Activated CD4-positive, alpha-beta T cell treated with anti-CD3 and anti-CD28 coated beads, Interleukin-10, Interleukin-2, amounts not matched to agents 100 ng/mL and 50 ng/mL, durations not matched to agents 16 hours and 8 hours (primary cell): ENCODE measurements at places on chromosomes 1 and 21.

- DNase-seq = no peak
These were observed 39.6 kb upstream of the GPR153 start for GRCh38 chr1:6300342-6301048.

DNA sequence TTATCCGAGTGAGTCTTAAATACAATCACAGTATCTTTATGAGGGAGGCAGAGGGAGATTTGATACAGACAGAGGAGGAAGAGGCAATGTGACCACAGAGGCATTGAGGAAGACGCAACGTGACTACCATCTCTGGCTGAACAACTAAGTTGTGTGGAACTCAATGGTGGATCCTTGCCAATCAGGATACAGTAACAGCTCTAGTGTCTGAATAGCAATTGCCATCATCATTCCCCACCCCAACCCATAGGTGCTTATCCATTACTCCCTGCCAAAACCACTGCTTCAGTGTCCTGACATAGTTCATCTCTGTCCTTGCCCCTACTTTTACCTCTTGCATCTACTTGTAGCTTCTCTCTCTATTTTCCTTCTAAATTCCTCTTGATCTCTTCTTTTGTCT lies 20.5 kb upstream of the RHBDL2 start:
- no peak for DNase-seq

- DNase-seq = peak; percentile 27
These were observed 128.2 kb downstream of the ATG4C start for GRCh38 chr1:62912028-62912638.

- DNase-seq = peak; percentile 38
These were observed 40.1 kb upstream of the PLEKHO1 start for GRCh38 chr1:150109586-150109985.

DNA sequence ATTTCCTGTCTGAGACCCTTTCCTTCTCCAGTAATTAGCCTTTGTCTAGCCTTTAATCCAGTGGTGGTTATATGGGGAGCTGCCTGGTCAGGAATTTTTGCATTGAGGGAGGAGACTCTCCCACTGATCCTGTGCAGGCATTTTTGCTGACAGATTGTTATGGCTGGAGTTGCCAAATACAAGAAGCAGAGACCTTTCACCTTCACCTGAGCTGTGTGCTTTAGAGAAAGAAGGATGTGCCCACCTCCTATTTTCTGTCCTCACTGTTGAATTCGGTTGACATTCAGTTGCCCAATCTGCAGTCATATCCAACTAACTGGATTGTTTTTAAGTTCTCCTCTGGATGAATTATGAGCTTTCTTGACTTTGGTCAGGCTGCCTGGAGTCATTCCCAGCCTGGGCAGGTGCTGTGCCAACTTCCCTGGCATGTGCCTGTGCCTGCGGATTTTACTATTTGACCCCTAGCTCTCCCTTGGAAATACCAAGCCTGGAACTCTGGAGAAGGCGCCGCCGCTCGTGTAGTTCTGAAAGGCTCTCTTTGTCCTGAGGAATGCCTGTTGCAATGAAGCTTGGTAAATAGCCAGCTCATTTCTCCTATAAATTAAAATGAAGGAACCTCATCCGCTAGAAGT lies 143.9 kb downstream of the NOS1AP start:
- DNase-seq = no peak

DNA sequence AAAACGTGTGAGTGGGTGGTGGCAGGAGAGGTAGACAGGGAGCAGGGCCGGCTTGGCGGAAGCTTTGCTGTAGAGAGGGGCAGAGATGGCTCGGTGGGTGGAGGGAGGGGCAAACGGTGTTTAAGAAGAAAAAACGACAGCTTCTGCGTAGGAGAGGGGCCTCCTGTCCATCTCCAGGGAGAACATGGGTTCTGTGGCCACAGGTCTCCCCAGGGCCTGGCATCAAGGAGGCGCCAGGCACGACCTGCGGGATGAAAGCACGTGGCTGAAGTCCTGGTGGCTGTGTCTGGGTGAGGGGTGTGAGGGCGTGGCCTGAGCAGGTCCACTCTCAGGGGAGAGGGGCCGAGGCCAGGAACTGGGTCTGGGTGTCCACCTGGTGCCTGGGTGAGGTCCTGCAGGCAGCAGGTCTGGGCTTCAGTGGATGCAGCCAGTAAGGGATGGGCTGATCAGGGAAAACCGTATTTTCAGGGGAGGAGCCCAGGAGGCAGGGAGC lies 940 bp upstream of the PRKCZ start:
- DNase-seq = no peak

DNA sequence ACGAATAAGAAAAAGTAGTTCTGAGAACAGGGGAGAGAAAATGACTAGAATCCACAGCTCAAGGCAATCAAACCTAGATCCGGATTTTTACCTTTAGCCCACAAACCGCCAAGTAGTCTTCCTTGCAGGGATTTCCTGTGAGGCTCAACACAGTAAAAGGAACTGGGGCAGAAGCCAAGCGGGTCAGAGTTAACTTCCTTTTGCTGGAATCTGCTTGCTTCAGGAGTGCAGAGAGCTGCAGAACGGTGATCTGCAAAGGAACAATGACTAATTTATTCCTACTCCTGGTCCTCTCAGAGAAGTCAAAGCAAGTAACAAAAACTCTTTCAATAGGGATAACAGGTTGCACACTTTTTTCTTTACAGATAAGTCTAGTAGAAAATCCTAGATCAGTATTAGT lies 53.4 kb downstream of the UBR4 start:
- DNase-seq = no peak

- peak; percentile 29 for DNase-seq
These were observed 72.9 kb downstream of the IVNS1ABP start for GRCh38 chr1:185244015-185244747.

- no peak for DNase-seq
These were observed 52.0 kb upstream of the EFHD2 start for GRCh38 chr1:15357612-15358207.

DNA sequence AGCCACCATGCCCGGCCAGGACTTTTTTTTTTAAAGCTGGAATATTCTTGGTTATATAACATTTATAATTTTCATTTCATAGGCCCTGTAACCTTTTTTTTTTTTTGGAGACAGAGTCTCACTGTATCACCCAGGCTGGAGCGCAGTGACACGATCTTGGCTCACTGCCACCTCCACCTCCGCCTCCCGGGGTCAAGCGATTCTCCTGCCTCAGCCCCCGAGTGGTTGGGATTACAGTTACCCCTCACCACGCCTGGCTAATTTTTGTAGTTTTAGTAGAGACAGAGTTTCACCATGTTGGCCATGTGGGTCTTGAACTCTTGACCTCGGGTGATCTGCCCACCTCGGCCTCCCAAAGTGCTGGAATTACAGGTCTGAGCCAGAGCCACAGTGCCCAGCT lies 12.6 kb downstream of the ZYG11B start:
- no peak for DNase-seq

GRCh38 chr1:35120458-35121133 lies 41.4 kb downstream of the ZMYM1 start:
- DNase-seq = peak; percentile 13

- DNase-seq = no peak
These were observed 204.6 kb upstream of the TMPRSS15 start for GRCh38 chr21:18608226-18608625.

DNA sequence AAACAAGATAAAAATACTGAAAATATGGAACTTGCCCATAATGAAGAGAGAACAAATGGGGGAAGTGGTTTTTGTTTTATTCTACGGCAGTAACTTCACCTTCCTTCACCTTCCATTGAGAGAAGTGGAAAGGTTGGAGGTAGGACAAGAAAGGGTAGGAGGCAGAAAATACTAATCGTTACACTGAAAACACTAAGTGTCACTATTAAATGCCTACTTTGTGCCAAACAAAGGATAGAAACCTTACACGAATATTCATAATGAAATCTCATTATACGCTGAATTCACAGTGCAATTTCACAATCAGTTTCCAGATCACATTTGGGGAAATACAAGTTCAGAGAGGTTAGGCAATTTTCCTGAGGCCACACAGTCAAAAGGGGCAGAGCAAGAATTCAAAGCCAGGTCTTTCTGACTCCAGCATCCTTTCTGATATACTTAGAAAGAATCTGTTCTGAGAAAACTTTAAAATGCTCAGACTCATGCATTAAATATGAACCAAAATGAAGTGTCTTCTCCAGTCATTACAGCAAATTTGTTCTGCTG lies 3.0 kb downstream of the TIAM1 start:
- peak; percentile 79 for DNase-seq

- no peak for DNase-seq
These were observed 39.7 kb downstream of the RIPK4 start for GRCh38 chr21:41726970-41727783.
